ENCODE measurements at places on chromosomes 6 and 20. TPM values are rescaled to one million over a fixed set of nuclear protein-coding genes. Genes with fewer than 3 reads are reported as not detected.

Gene HLA-G
- total RNA-seq, result 0.29 TPM

Gene NKAPL
- 3.2 TPM for total RNA-seq

Gene STK38
- total RNA-seq, result 25.2 TPM

Gene HLA-DQB1
- total RNA-seq, result 43.4 TPM

Gene SLC32A1
- not detected for total RNA-seq

Gene RAD21L1
- total RNA-seq, result not detected

Gene TDP2
- total RNA-seq, result 35.7 TPM

Gene STX11
- 6.5 TPM for total RNA-seq
